ENCODE measurements at places on chromosomes 11 and 22.

DNA sequence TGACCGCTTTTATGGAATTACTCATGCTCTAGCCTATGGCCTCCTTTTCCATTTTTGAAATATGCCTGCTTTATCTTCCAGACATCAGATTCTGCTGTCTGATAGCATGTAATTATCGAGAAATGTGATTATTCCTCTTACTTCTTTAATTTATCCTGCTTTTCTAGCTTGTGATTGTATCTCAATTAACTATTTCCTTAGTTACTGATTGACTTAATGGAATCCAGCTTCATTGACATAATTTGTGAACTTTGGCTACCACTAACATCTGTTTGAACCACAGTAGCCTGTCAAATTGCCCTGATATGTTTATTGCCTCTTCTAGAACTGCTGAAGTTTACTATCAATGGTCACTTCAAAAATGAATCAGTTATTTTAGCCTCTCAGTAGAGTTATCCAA is 25.5 kb upstream of the PDE3B start:
- DNase-seq = no peak

- no peak for DNase-seq
Observed at GRCh38 chr11:116893437-116893836, 56.0 kb upstream of the APOA1 start.

- DNase-seq = no peak
Observed at GRCh38 chr11:85661972-85662664, 2.8 kb downstream of the CREBZF start.

GRCh38 chr11:21301981-21302380 is 632.6 kb downstream of the NELL1 start:
- DNase-seq = no peak

GRCh38 chr11:120719348-120719747 is 207.8 kb downstream of the GRIK4 start:
- no peak for DNase-seq

DNA sequence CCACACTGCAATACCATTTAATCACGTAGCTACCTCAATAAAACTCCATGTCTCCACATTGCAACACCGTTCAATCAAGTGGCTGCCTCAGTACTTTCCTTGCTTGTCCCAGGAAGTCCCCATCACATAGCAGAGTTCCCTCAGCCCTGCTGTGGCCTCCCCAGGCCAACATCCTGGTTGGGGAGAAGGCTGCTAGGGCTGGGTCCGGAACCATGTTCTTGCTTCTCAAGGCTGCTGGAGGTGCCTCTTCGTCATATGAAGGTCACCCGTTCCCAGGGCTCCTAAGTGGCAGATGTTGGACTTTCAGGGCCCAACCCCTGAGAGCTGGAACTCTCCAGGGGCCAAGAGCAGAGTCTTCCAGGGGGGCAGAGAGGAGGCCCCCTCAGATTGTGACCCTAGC is 3.3 kb downstream of the ART5 start:
- DNase-seq = no peak

- no peak for DNase-seq
Observed at GRCh38 chr11:69823641-69824265, 4.5 kb upstream of the FGF3 start.

GRCh38 chr22:33005476-33005875 is 52.7 kb downstream of the SYN3 start:
- DNase-seq = no peak

All from stimulated activated CD8-positive, alpha-beta memory T cell treated with anti-CD3 and anti-CD28 coated beads, Interleukin-12 subunit alpha, Interleukin-12 subunit beta, amount 100 ng/mL, for 1 hour (primary cell).